Activated naive CD8-positive, alpha-beta T cell treated with anti-CD3 and anti-CD28 coated beads, Interleukin-2, amount 50 U/mL, for 16 hours (primary cell): ENCODE measurements at places on chromosomes 7 and 10.

DNA sequence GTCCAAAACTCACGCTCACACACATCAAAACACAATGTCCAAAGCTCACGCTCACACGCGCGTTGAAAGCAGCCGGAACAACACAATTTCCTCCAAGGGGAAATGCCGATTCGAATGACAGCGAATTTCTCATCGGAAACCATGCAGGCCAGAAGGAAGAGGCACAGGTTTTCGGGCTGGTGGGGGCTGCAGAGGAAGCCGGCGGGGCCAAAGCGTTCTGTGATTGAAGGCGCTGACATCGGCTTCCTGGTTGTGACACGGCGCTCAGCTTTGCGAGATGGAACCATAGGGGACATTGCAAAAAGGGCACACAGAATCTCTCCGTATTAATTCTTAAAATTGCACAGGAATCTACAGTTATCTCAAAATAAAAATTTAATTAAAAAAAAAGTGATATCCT, 61.3 kb downstream of the FOXL3 start:
- DNase-seq, result peak; percentile 51

DNA sequence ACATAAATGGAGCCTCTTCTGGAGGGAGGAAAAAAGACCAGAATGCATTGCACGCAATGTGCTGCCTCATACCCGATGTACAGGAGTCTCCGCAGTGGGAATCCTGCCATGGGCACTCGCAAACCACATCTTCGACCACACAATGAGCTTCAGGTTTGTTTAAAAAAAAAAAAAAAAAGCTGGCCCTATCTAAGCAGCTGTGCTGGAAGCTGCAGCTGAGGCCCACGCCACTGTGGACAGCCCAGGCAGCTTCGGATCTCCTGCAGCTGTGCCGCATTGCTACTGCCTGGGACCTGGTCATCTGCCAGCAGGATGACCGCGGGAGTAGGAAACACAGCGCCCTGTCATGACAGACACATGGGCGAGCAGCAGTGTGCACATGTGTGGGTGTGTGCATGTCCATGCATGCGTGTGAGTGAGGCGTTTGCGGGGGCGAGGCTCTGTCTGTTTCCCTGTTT, 26.0 kb downstream of the EN2 start:
- no peak for DNase-seq

- DNase-seq, result no peak
These were observed 98.1 kb downstream of the LRRC4 start for GRCh38 chr7:127933146-127933545.

DNA sequence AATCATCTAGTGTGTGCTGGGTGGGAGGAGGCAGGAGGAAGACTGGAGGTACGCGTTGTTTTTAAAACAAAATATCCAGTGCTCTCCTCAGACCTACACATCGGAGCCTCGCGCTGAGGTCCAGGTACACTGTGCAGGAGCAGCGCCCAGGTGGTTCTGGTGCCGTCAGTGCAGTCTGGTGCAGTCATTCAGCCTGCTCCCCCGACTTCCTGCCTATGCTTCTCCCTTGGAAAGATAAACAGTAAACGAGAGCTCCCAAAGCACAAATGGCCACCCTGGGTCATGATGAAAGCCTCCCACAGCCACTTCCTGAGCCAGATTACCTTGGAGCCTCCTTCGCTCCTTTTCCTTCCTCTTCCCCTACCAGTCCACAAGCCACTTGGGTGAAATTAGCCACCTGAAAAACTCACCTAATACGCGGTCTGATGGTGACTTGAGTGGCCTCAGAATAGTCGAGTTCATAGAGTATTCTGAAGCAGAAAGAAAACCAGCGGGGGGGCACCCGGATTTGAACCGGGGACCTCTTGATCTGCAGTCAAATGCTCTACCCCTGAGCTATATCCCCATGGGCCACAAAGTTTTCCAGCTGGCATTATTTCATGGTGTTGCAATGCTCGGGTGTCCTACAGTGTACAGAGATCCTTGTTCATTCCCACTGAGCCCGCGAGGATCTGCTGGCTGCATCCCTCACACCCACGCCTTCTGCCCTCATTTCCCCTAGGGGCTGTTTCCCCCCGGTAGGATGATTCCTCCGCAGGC, 82.5 kb downstream of the ZNF467 start:
- no peak for DNase-seq

DNA sequence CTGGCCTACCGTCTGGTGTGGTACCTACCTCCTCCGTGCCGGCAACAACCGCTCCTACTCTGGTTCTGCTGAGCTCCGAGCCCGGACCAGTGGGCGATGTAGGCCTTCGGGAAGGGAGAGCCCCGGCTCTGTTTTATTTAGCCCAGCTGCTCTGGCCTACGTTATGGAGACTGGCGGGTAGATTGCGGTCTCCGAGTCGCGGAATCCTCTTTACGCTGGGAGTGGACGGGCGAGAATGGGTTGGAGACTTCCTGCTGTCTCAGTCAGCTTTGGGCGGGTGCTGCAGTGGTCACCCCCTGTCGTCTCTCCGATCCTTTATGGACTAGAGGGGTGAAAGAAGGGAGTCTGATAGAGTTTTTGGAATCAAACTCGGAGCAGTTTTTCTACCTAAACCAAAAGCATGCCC, 406 bp downstream of the CBLL1 start:
- DNase-seq, result no peak

- no peak for DNase-seq
These were observed 330.0 kb upstream of the MKI67 start for GRCh38 chr10:128456271-128456670.

DNA sequence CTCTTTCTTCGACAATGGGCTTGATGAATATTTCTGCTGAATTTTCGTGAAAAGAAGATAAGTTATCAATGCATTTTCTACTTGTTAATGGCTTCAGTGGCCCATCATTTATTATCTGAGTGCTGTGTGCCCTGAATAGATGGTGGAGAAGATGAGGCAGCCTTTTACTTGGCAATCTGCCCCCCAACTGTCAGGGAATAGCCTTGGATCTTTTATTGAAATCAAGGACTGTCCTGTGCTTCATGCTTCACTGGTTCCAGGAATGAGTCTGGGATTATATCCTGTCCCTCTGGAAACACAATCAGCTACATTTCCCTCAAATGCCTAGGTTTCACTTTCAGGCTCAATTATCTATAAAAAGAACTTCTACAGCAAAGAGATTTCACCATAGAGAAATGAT, 75.9 kb upstream of the NXPH1 start:
- no peak for DNase-seq

- no peak for DNase-seq
These were observed 8.2 kb downstream of the PRXL2A start for GRCh38 chr10:80416479-80417098.

- no peak for DNase-seq
These were observed 5.6 kb downstream of the NPC1L1 start for GRCh38 chr7:44535348-44536064.

GRCh38 chr10:128466831-128467371, 340.7 kb upstream of the MKI67 start:
- DNase-seq, result no peak

DNA sequence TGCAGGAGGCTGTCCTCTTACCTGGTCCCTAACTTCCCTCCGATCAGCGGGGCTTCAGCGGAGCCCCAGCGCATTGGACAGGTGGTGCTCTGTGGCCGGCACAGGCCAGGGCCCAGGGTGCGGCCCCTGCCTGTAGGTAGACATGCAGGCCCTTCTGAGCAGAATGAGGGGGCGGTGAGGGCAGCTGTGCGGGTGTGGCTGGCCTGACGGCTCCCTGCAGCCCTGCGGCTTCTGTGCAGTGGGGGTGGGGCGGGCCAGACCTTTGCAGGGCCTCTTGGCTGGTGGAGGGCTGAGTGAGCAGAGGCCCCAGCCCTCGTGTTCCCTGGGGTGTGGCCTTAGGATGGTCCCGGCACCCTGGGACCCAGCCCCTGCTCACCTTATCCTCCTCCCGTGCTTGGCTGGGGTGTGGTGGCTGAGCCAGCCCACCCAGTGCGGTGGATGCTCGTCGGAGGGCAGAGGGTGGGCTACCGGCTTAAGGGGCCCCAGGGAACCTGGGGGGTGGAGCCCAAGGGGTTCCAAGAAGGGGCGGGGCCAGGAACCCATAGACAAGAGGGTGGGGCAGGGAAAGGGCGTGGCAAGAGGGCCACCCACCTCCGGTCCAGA, 175.2 kb upstream of the TNRC18 start:
- DNase-seq, result no peak

GRCh38 chr7:63900394-63901203, 98.0 kb upstream of the ZNF722 start:
- peak; percentile 90 for DNase-seq

DNA sequence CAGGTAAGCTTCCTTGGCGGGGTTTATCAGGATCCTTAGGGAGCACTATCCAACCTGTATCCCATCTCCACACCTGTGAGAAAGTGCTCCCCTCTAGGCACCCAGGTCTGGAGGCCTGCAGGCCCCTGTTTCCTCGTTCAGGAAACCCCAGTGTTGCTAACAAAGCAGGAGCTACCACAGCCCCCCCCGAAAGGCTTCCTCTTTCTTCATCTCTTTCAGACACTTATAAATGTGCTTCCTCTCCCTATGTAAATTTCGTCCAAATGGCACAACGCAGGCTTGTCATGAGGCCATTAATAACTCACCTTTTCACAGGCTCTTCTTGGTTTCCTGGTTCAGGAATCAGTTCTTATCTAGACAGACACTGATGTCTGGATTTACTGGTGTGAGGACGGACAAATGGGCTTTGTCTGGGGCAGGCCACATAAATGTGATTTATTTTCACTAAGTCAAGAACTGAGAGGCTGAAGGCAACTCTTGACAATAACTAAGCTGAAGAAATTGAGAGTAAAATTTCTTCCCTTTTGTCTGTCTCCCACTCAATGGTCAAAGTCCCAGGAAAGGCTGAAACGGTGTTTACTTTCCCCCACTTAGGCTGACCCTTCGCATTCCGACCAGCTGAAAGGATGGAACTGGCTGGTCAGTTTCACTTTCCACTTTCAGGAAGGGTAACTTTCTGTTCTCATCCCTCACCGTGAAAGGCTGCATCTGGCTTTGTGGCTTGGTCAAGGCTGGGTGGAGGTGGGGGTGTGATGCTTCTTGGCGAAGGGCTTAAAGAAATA, 46.8 kb downstream of the PIK3AP1 start:
- DNase-seq, result no peak

GRCh38 chr7:34837316-34837715, 179.3 kb downstream of the NPSR1 start:
- no peak for DNase-seq

GRCh38 chr10:44671319-44671718, 239.8 kb upstream of the TMEM72 start:
- no peak for DNase-seq

- no peak for DNase-seq
These were observed 17.6 kb downstream of the PODXL start for GRCh38 chr7:131538813-131539179.

DNA sequence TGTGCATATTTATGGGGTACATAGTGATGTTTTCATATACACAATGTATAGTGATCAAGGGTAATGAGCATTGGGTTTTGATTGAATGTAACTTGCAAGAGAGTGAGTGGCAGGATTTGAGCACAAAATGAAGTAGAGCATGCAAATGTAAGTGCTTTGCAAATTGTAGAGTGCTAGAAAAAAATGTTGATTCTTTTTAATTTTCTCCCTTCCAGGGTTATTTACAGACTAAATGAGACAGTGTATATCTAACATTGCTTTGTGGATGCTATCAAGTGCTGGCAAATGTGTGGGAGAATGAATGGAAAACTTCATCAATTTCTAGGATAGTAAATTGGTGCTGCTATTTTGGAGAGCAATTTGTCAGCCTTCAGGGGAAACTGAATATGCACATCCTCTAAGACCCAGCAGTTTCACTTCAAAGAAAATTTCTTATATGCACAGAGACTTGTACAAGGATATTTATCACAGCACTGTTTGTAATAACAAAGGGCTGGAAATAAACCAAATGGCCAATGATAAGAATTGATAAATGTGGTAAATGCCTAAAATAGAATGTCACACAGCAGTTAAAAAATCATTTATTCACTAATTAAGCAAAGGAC, 120.6 kb upstream of the PLPP4 start:
- DNase-seq, result no peak

- peak; percentile 44 for DNase-seq
These were observed at the start of gene FBXW4 for GRCh38 chr10:101694674-101695403. FBXW4 (minus strand) TSS chr10:101695170; CDS start chr10:101695105, 65 bp downstream.

DNA sequence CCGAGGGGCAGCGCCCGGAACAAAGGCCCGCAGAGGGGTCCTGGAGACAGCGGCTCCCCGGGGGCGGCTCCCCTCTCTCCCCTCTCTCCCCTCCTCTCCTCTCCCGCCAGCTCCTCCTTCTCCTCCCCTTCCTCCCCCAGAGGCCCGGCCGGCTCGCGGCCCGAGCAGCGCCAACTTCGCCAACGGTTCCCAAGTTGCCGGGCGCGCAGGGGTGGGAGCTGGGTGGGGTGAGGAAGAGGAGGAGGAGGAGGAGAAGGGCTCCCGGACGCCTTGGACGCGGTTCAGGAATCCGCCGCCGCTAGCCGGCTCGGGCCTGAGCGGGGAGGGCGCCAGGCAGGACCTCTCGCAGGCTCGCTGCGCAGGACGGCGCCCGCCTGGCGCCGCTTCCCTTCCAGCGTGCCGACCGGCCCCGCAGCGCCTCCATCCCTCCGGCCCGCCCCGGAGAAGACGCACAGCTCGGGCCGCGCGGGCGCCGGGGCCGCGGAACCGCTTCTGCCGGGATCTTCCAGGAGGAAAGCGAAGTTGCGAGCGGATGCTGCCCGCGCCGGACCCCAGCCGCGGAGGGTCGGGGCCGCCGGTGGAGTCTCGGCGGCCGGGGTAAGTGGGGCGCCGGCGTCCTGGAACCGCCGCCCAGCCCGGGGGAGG, at the start of gene CHST3:
Gene CHST3, plus strand, starts transcription at position 298 of the 645 bp plus-strand sequence. CDS start 41,448 bp downstream, outside the sequence.
- DNase-seq, result no peak

DNA sequence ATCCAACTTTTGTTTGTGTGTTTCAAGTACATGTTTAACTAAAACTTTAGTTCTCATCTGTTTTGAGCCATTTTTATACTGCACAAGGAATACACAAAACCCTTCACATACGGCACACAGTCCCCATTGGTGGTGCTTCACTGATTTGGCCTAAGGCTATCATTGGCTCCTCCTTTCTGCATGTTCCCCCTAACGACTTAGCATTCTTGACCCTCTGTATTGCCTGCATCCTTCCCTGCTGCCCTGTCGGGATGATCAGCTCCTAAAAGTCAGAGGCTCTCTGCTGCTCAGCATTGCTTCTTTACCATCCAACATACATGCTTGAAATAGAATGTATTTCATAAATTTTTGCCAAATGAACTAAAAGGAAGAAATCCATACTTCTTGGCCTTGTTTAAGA, 111.4 kb upstream of the ABCB5 start:
- no peak for DNase-seq

GRCh38 chr7:45514944-45515343, 59.2 kb upstream of the ADCY1 start:
- DNase-seq, result no peak

DNA sequence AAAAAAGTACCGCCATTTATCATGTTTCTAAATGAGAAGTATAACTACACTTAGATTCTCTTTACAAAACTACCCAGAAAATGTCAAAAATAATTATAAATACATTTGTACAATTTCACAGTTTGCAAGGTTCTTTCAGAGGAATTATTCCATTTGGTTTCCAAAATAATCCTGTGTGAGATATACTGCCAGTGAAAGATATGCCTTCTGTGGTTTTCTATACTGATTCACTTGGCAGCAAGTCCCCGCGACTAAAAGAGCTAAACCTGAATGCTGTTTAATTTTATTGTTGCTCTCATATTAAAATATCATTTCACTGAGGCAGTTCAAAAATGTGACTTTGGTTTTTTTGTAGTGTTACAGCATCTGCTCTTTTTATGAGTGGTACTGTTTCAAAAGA, 364.9 kb upstream of the PLXDC2 start:
- DNase-seq, result no peak

- DNase-seq, result no peak
These were observed 691 bp upstream of the PPA1 start for GRCh38 chr10:70233939-70234300.

- DNase-seq, result no peak
These were observed 93.0 kb downstream of the NHLRC2 start for GRCh38 chr10:113947184-113948041.
